ENCODE measurements at places on chromosomes 1 and 21.

GRCh38 chr21:43283136-43283924 lies 114.5 kb downstream of the CRYAA start:
- DNase-seq: no peak

- no peak for DNase-seq
Measured at GRCh38 chr1:43644558-43644957, 5.4 kb upstream of the KDM4A start.

GRCh38 chr1:185646202-185646683 lies 87.9 kb upstream of the HMCN1 start:
- no peak for DNase-seq

GRCh38 chr1:92543131-92544055 lies 56.7 kb upstream of the GFI1 start:
- no peak for DNase-seq

GRCh38 chr1:22053017-22053860 lies 730 bp downstream of the CDC42 start:
- DNase-seq: peak; percentile 35

GRCh38 chr1:223231011-223231572 lies 88.0 kb upstream of the TLR5 start:
- DNase-seq: no peak

DNA sequence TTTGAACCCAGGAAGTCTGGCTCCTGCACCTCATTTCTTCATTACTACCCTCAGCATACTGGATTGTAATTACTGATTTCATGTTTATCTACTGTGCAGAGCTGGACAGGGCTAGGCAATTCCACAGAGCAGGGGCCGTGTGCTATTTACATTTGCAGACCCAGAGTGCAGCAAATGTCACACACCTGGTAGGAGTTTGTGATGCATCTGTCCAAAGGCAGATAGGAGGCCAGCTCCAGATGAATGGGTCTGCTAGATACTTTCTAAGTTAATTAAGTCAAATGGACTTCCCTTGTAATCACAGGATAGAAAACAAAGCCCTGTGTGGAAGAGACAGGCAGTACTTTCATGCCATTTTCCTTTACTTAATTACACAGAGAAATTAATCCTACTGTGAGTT lies 46.2 kb downstream of the PGBD5 start:
- no peak for DNase-seq

DNA sequence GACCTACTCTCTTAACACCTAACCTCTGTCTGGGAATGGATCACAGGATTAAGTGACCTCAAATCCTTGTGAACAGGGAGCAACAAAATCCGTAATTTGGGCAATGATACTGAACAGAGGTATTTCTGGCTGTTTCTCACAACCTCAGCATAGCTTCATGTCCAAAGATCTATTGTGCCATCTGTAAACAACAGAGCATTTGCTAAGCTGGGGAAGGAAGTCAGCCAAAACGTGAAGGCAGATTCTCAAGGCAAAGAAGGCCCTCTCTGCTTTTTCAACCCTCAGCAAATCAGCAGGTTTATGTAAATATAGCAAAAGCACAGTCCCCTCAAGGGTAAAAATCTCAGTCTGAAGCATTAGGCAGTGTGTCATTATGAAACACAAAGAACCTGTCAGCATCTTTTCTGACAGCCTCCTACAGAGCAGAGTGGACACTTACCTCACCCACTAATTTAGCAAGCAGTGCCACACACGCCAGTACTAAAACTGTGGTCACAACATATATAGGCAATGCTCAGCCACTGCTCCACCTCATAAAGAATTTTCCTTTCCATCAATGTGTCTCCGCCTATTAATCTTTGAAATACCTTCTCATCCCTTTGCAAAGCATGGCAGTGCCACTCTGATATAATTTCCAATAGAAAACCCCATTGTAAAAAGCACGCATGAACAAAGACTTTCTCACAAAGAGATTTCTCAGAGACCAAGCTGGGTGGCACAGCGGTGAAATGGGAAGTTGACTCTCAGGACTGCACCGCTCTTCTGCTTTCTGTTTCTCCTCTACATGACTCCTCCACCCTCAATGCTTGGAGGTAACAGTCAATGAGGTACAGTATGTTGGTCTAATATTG lies 188.0 kb downstream of the RERE start:
- DNase-seq: no peak

- no peak for DNase-seq
Measured at GRCh38 chr1:44270686-44271628, 57.7 kb downstream of the DMAP1 start.

- no peak for DNase-seq
Measured at GRCh38 chr1:225921734-225922709, 2.0 kb downstream of the PYCR2 start.

DNA sequence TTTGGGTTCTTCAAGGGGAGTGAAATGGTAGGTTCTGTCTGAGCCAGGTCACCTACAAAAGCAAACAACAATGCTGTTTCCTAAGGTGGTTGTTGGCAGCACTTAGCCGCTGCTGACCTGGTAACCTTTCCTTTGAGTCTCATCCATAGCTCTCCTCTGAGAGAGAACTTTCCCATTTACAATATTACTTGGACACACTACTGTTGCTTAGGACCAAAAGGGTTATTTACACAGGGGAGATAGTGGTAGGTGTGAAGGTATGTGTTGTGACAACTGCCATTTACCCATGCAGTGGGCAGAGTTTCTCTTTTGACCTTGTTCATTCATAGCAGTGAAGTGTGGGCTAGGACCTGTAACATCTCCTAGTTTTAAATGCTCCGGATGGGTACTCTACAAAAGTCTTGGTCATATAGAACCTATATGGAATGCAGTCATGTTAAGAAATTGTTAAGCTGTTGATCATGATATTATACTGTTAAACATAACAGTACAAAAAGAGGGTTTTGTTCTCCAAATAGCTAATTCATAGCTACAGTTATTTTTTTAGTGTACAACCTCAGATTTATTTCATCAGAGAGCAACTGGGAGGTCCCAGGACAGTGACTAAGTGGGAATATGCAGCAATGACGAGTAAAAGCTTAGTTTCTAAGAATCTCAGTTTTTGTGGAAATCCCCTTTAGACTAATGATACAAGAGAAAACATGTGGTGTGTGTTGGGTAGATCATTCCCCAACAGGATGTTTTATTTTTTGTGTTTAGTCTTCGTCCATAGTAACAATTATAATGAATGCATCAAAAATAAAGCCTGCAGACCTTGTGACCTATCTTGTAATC lies 219.7 kb downstream of the NFIA start:
- no peak for DNase-seq

DNA sequence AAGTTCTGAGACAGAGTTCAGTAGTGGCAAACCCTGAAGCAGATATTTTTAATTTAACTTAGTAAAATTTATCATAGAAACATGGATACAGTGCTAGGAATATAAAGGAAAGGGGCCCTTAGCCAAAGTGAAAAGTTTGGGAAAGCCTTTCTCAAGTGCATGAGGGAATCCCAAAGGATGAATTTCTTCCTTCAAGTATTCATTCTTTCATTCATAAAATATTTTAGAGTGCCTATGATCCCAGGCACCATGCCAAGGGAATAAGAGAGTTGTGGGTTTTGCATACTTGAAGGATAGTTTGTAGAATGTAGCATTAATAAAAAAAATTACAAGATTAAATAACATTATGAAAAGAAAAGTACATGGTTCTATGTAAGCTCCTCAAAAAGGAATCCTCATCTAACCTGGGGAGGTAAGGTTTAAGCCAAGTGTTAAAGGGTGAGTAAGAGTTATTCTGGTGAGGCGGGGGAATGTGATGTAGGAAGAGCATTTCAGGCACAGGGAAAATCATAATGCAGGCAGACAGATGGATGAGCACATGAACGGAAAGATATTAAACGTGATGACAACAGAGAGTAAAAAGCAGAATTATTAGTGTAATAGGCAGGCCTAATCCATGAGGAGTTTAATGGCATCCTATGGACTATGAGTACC lies 40.4 kb upstream of the NTNG1 start:
- no peak for DNase-seq

GRCh38 chr1:47565676-47566075 lies 127.8 kb downstream of the FOXD2 start:
- DNase-seq: no peak

- DNase-seq: no peak
Measured at GRCh38 chr1:248900637-248901036, 5.4 kb upstream of the PGBD2 start.

GRCh38 chr1:156373546-156373945 lies 4.5 kb downstream of the RHBG start:
- DNase-seq: no peak

- DNase-seq: no peak
Measured at GRCh38 chr1:160685266-160685665, 26.4 kb downstream of the CD48 start.

DNA sequence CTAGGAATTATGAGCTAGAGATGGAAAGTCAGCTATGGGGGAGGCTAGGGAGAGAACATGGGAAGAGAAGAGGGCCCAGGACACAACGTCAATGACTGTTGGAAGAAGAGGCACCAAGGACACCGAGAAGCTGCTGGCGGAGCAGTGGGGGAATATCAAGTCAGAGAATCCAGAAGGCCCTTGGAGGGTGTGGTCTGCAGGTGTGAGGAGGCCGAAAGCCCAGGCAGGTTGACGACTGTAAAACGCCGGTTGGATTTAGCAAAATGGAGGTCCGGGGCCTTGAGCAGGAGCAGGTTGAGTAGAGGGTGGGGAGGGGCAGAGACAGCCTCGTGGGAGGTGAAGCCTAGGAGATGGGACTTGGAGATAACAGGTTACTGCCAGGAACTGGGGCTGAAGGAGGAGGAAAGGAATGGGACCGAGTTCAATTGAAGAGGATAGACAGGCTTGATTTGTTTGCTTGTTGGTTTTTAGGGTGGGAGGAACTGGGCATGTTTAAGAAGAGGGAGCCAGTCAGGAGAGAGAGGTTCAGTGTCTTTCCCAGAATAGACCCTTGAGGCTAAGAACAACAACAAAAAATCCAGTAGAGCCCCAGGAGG lies 35.1 kb downstream of the EDN2 start:
- DNase-seq: no peak

DNA sequence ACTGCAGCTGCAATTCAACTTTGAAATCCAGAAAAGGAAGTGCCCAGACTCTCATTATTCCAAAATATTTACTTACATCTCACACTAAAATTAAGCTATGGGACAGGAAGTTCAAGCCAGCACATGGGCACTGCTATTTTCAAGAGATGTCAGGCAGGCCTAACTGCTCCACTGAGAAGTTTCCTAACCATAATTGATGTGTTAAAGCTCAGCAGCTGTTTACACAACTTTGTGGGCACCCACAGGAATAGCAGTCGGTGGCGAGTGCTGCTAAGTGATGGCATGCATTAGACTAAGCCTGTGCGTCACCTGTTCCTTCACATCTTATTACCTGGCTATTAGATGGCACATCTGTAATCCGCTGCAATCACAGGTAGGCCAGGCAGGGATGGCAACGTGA lies 303.3 kb upstream of the DAB1 start:
- no peak for DNase-seq

- DNase-seq: no peak
Measured at GRCh38 chr1:115057661-115058254, 28.1 kb downstream of the TSHB start.

DNA sequence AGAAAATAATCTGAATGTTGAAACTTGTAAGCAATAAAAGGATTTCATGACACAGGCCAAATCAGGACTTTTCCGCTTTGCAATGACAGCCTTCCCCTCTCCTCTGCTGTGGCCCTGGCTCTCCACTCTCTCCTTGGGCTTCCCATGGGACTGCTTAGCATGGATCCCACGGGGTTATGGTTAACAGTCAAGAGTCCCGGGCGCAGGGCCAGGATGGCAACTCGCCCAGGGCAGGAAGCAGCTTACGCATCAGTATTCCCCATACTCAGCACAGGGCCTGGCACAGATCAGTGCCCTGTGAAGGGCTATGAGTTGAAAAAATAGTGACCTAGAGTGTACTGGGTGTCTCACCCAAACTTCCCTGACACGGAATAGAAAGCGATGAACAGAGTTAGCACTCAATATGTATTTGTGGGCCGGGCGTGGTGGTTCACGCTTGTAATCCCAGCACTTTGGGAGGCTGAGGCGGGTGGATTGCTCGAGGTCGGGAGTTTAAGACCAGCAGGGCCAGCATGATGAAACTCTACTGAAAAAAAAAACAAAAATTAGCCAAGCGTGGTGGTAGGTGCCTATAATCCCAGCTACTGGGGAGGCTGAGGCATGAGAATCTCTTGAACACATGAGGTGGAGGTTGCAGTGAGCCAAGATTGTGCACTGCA lies 29.1 kb upstream of the GRHL3 start:
- DNase-seq: no peak

DNA sequence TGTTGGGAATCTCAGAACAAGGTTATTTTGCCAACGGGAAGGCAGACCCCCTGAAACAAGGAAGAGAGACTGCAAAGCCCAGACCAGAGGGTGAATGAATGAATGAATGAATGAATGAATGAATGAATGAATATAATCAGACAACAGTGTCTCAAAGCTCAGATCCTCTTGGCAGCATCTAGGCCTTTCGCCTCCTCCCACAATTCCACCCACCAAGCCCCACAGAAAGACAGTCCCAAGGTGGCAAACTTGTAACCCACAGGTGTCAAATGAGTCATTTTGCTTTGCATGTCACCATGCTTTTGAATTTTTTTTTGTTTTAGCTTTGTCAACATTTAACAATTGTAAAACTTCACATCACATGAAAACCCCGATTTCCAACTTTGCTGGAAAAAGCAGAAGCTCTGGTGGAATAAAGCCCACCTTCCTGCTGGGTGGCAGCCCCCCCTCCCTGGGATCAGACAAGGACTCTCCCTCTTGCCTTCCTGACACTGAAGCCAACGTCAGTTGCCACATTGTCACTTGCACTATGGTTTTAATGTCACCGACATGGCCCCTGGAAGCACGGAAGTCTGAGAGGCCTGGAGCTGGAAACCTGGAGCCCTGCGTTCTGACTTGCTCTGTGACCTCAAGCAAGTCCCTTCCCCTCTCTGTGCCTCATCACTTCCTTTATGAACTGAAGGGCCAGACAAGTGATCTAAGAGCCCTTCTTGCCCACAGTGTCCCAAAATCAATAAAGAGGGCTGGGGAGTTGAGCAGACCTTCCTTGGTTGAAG lies 134.6 kb upstream of the RUNX3 start:
- peak; percentile 33 for DNase-seq

DNA sequence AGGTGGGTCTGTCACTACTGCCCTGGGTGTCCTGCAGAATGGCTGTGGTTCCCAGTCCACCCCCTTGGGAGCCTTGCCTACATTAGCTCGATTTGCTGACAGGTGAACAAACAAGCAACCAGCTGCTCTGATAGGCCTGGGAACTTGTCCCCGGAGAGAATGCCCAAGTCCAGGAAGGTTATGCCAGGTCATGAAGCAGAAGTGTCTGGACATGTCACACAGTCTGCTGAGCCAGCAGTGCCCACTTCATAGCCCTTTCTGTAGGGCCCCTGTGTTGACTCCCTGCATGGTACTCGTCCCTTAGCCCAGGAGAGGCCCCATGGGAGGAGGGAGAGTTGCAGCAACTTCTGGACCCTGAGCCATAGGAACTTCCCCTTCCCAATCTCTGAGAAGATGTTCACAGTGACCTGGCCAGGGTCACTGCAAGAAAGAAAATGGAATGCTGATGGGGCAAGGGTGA lies 31.0 kb downstream of the UCK2 start:
- DNase-seq: no peak

- DNase-seq: no peak
Measured at GRCh38 chr1:30684259-30684658, 39.1 kb downstream of the MATN1 start.
